Stimulated activated CD8-positive, alpha-beta memory T cell treated with anti-CD3 and anti-CD28 coated beads, Interleukin-7, amount 100 ng/mL, for 1 hour (primary cell): ENCODE measurements at places on chromosomes 11 and 22.

GRCh38 chr11:98587884-98588283, 432.9 kb upstream of the CNTN5 start:
- DNase-seq = no peak

DNA sequence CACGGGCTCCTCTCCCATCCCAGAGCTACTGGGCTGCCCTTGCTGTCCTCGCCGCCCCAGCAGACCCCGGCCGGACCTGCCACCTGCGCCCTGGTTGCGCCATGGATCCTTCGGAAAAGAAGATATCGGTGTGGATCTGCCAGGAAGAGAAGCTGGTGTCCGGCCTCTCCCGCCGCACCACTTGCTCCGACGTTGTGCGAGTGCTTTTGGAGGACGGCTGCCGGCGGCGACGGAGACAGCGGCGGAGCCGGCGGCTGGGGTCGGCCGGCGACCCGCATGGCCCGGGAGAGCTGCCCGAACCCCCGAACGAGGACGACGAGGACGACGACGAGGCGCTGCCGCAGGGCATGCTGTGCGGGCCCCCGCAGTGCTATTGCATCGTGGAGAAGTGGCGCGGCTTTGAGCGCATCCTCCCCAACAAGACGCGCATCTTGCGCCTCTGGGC, 382 bp downstream of the RASSF10 start:
- DNase-seq = no peak

DNA sequence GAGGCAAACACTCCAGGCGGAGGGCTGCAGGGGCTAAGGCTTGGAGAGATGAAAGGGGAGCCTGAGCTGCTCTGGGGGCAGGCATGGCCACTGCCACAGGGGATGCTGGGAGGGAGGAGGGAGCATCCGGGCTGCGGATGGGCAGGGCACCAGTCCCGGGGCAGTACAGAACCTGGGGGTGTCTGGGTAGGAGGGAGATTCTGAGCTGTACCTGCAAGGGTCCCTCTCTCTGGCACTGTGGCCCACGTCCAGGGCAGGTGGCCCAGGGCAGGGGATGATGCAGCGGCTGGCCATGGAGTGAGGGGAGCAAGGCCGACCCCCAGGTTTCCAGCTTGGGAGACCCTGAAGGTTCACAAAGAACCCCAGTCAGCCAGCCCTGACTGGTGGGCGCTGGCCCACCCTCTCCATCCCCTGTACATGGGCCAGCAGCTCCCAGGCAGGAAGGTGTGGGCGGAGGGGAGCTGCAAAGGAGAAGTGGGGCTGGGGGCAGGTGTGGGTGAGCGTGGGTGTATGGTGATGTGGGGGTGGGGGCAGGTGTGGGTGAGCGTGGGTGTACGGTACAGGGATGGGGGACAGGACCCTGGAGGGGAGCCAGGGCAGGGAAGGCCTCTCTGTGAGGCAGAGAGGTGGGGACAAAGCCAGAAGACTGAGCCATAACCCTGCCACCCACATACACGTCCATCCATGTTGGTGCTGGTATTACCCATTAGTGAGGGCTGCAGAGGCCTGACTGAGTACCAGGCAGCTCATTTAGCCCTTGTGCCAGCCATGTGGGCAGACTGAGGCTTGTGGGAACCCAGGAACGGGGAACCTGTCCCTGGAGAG, 2.2 kb upstream of the TNFRSF13C start:
- DNase-seq = no peak

DNA sequence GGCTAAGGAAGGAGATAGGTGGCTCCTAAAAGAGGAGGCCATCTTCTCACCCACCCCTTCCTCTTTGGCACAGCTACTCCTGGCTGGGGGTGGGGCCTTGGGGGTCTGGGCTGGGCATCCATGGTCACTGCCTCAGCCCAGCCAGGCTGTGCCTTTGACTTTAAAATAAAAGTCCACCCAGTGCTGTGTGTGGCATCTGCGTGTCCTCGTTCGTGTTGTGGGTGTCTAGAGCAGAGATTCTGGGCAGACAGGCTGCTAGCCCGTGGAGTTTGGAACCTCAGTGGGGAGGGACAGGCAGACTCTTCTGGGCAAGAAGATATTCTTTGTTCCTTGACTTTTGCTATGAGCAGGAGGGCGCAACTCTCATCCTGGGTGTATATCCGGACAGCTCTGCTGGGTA, 13.1 kb downstream of the RPS6KA4 start:
- DNase-seq = no peak

GRCh38 chr11:20158597-20159257, 1.5 kb downstream of the DBX1 start:
- DNase-seq = no peak

DNA sequence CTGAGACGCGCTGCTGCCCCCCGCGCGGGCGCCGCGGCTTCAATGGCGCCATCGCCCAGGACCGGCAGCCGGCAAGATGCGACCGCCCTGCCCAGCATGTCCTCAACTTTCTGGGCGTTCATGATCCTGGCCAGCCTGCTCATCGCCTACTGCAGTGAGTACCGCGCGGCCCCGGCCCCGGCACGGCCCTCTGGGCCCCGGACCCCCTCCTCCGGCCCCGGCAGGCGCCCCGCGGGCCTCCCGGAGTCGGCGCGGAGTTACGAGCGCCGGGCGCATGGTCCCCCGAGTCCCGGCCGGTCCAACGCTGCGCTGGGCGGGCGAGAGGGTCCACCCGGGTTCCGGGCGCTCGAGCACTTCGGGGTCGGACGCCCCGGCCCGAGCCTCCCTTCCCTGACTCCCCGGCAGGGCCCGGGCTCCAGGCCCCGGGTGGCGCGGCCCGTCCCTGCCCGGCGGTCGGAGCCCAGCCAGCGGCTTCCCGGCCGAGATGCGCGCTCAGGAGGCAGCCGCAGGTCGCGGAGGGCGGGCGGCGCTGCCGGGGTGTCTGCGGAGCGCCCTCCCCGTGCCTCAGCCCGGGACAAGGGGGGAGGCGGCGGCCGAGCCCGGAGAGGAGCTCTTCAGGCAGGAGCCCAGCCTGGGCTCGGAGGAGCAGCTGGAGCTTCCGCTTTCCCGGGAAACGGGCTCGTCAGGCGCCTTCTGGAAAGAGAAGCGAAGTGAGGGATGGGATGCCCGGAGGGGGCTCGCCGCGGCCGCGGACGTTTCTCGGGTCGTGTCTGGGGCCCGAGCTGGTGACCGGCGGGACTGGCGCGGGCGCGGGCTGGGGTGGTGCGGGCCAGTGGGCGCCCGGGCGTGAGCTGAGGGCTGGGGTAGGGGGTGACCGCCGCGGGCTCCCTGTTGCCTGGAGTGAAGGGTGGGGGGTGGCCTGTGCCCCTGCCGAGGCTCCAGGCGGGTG, 1337.8 kb downstream of the BRD1 start:
- DNase-seq = no peak

DNA sequence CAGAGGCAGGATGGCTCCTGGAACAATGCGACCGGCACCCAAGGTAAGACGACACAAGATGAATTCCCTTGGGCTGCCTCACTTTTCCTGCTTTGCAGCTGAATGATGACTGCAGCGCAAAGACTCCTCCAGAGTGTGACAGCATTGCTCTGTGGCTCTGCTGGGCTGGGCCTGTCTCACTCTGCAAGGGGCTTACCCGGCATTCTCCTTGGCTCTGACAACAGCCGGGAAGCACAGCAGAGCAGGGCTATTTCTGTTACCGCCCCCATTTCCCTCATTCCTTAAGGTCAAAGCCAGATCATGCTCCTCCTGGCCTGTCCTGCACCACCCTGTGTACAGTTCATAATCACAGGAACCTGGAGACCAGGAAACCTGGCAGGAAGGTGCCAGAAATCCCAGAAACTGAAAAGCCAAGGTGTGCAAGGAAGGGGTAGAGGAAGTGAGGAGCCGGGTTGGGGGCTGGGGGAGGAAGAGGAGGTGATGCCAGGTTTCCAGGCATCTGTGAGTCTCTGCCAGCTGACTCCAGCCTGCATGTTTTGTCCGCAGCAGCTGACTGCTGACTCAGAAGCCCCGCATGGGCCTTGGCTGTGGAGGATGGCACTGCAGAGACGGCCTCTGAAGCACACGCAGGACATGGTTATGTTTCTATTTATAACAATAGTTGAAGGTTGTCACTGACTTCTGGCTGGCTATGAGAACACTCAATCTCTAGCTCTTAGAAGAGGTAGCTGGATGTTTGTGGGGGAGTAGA, 113.6 kb downstream of the MICAL3 start:
- DNase-seq = no peak
